ENCODE measurements at places on chromosomes 5 and 9. TPM values are rescaled to one million over a fixed set of nuclear protein-coding genes. Genes with fewer than 3 reads are reported as not detected.

The PTGS1 gene
- polyA plus RNA-seq, result 4.0 TPM

The SHISAL2B gene
- not detected for polyA plus RNA-seq

The C9orf153 gene
- 0.03 TPM for polyA plus RNA-seq

The ANKRD55 gene
- polyA plus RNA-seq, result not detected

The GFI1B gene
- 0.03 TPM for polyA plus RNA-seq

The PCDHGA3 gene
- 0.33 TPM for polyA plus RNA-seq

The MCIDAS gene
- not detected for polyA plus RNA-seq

The CLIC3 gene
- 1.0 TPM for polyA plus RNA-seq

The OSMR gene
- polyA plus RNA-seq, result 56.0 TPM

The DMRT2 gene
- polyA plus RNA-seq, result not detected

The ANKRD34B gene
- polyA plus RNA-seq, result not detected

The PCDHA9 gene
- 0.02 TPM for polyA plus RNA-seq

The ADCY2 gene
- not detected for polyA plus RNA-seq

The GPR21 gene
- not detected for polyA plus RNA-seq

The SPINK5 gene
- not detected for polyA plus RNA-seq

The GARIN3 gene
- not detected for polyA plus RNA-seq

The TAF11L5 gene
- not detected for polyA plus RNA-seq

DNA sequence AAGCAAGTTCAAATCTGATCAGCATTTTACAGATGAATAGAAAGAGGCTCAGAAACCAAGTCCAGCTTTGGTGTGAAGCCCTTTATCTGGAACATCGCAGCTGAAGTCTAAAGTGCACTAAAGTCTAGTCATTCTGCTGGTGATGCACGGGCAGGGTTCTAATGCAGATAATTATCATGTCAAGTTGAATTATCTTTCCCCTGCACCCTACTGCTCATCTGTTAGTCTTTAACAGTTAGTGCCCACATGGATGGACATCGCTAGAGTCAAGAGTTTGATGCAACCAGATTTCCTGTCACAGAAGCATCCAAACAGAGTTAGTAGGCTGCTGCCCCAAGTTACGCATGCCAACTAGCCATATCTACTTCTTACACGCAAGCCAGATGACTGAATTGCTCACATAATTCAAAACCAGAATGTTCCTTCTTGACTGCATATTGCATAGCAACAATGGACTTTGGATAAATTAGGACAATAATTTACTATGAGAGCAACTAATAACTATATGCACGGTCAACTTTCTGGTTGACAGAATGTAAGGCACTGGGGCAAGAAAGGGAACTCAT is 1.6 kb upstream of the TOMM5 start:
- no peak for DNase-seq

DNA sequence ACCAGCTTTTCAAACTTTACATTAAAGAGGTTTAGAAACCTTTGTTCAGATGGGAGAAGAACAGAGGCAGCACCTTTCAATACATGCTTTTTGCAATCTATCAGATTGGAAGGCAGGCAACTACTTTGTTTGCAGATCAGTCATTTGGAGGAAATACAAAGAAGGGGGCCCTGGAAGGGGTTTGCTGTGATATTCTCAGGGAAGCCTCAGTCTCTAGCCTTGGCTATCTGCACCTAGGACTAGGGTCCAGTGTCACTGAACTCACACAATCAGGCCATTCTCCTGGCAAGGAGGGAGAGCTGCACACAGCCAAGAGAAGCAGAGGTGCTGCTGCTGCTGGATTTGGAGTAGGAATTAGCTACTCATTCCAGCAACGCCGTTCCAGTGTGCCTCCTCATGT is 79.5 kb downstream of the CRB2 start:
- no peak for DNase-seq

DNA sequence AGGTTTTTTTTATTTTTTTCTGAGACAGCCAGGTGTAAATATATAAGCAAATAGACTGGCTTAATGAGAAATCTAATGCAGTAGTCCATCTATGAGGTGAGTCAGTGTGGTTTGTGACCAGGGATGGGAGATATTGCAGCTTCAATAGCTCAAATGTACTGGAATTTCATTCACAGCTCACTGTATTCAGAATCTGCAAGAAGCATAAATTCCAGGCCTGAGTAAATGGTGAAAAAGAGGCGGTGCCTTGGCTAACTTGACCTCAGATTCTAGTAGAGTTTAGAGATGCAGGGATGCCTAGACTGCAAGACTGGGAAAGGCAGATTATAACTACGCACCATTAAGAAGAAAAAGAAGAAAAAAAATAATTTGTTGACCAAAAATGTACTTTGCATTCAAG is 151.9 kb upstream of the SMC2 start:
- no peak for DNase-seq

GRCh38 chr9:77752554-77752953 is 104.4 kb upstream of the GNA14 start:
- DNase-seq, result no peak

DNA sequence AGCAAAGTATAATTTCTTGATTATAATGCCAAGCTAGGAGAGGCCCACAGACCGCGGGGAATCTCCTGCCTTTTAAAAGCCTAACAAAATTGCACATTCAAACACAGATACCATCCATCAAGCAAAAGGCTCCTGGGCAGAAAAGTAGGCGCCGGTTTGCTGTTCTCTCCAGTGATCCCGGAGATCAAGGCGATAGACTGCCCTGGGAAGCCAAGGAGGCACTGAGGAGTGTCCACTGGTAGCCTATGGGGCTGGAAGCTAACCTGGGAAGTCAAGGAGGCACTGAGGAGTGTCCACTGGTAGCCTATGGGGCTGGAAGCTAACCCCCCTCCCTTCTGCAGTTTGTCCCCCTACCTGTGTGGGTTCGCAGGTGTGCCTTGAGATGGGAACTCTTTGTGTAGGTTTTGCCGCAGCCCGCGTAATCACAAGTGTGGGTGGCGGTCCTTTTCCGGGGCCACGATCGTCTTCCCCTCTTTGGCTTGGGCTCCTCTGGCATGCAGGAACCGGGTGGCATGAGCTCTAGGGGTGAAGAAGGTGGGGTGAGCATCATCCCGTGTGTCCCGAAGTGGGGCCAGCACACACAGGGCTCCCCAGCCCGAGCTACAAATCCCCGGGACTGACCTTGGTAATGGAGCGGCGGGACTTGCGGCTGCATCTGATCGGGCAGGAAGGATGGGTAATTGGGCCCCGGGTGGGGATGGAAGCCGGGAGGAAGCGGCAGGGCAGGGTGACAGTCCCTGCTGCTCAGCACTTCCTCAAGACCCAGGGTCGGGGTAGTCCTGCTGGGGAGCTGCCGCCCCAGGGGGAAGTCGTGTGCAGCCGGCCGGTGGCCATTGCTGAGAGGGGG is 2.7 kb downstream of the KLF4 start:
- no peak for DNase-seq

GRCh38 chr5:134041570-134042411 is 37.0 kb upstream of the VDAC1 start:
- no peak for DNase-seq

- DNase-seq, result no peak
Observed at GRCh38 chr5:42779083-42779482, 22.5 kb downstream of the CCDC152 start.

DNA sequence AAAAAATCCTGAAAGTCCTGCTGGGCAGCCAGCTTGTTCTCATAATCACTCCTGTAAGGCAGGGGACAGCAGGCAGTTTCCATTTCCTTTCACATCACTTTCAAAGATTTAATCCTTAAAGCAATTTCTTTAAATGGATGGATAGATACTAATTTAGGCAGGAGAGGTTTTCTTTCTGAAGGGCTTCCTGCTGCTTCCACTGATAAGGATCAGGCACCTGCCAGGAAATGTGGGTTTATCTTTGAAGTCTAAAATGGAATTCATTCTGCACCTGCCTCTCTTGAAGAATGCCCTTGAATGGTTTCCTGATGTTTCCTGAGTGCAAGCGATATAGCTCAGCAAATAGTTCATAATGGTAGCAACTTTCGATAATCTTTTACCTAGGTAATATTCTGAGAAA is 64.5 kb downstream of the STARD4 start:
- no peak for DNase-seq

DNA sequence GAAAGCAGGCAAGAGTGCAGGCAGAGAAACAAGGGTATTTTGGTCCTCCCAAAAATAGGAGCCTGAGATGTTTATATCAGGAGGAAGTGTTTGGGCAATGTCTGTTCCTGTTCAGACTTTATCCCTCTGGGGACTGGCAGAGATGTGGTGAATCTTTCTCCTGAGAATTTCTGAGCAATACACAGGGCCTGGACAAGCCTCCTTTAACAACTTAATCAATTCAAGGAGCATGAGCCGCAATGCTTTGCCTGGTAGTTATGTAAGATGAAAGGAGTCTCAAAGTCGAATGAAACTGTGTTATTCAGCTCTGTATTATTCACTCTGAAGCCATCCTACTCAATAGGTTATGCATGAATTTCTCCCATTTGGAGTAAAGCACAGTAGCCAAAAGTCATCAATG is 365.6 kb downstream of the MAN2A1 start:
- no peak for DNase-seq

GRCh38 chr9:89808756-89809181 is 204.0 kb downstream of the GADD45G start:
- no peak for DNase-seq

- no peak for DNase-seq
Observed at GRCh38 chr5:142811866-142812557, 41.8 kb downstream of the ARHGAP26 start.

- no peak for DNase-seq
Observed at GRCh38 chr5:97297704-97298091, 114.7 kb upstream of the RIOK2 start.

DNA sequence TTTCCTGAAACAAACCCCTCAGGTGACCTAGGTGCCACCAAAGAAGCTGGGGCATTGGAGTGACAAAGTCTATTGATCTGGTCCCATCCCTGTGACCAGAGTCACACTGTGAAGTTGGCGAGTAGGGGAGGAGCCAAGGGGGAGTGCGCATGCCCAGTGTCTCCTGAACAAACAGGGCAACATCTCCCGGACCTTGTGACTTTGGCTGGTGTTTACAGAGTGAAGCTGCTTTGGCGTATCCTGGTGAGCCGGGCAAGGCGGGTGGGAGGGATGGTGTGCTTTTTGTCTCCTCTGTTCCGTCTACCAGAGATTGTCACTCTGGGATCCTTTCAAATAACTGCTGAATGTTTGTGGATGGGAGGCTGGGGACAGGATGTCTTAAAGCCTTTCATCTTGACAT is 204.5 kb downstream of the HSPA4 start:
- no peak for DNase-seq

- peak; percentile 81 for DNase-seq
Observed at GRCh38 chr5:132272311-132273210, 15.1 kb downstream of the PDLIM4 start.

DNA sequence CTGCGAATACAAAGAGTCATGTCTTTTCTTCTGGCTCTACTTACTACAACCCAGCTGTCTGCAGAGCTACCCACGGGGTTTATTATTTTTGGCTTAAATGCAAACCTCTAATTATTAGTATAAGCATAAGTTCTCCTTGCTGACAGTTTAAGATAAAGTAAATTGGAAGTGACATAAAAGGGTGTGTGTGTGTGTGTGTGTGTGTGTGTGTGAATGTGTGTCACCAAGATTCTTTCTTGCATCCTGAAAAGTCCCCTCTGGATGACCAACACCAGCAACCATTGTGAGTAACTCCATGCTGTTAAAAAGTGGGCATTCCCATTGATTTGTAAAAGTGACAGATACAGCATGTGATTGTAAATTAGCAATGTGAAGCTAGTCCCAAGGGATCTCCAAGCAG is 803.8 kb upstream of the ZNF608 start:
- peak; percentile 35 for DNase-seq

DNA sequence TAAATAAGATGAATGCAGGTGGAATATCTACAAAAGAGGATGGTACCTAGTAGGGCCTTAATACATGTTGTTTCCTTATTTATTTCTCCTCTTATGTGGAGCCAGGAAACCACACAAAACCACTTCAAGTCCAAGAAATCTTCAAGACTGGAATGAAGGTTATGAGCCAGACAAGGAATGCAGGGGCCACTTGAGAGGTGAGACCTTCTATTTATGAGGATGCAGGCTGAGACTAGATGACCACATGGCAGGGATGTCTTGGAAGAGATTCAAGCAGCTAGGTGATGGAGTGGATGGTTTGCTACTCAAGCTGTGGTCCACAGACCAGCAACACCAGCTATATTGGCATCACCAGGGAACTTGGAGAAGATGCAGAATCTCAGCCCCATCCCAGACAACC is 92.2 kb downstream of the TNC start:
- DNase-seq, result no peak

GRCh38 chr5:132266031-132266835 is 8.7 kb downstream of the PDLIM4 start:
- no peak for DNase-seq

DNA sequence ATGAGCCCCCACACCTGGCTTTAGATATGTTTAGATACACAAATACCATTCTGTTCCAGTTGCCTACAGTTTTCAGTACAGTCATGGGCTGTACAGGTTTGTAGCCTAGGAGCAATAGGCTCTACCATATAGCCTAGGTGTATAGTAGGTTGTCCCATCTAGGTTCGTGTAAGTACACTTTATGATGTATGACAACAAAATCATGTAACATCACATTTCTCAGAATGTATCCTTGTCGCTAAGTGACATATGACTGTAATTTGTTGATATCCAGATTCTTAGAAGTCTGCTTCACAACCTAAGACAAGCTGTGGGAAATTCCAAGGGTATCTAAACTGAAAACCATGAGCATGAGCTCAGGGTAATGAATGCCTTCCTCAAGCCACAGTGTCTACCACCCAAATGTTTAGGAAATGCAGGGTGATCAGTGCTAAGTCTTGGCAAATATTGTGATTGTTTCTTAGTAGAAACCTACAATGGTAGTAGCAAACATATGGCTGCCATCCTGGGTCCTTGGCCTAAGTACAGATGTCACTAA is 8.4 kb downstream of the ECM2 start:
- no peak for DNase-seq

- DNase-seq, result no peak
Observed at GRCh38 chr5:104344809-104345208, 782.2 kb upstream of the NUDT12 start.

DNA sequence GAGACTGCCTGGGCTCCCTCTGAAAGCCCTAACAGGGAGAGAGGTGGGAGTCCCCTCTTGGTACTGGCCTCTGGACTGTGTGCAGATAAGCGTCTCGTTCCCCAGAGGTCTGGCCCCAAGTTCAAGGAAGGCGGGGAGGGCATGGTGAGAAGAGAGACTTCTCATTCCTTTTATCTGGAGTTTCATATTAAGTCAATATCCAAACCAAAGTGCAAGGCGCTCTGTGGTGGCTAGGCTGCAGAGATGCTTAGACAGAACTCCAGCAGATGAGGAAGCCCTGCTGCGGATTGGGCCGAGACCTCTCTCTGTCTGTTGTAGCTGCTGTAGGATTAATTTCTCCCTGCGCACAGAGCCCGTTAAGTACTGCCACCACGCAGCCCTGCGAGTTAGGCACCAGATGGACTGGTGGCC is 16.0 kb downstream of the MVB12B start:
- DNase-seq, result no peak
